ENCODE measurements at places on chromosomes 16 and 17.

GRCh38 chr17:74785981-74786360, 9.8 kb upstream of the NAT9 start:
- no peak for DNase-seq

DNA sequence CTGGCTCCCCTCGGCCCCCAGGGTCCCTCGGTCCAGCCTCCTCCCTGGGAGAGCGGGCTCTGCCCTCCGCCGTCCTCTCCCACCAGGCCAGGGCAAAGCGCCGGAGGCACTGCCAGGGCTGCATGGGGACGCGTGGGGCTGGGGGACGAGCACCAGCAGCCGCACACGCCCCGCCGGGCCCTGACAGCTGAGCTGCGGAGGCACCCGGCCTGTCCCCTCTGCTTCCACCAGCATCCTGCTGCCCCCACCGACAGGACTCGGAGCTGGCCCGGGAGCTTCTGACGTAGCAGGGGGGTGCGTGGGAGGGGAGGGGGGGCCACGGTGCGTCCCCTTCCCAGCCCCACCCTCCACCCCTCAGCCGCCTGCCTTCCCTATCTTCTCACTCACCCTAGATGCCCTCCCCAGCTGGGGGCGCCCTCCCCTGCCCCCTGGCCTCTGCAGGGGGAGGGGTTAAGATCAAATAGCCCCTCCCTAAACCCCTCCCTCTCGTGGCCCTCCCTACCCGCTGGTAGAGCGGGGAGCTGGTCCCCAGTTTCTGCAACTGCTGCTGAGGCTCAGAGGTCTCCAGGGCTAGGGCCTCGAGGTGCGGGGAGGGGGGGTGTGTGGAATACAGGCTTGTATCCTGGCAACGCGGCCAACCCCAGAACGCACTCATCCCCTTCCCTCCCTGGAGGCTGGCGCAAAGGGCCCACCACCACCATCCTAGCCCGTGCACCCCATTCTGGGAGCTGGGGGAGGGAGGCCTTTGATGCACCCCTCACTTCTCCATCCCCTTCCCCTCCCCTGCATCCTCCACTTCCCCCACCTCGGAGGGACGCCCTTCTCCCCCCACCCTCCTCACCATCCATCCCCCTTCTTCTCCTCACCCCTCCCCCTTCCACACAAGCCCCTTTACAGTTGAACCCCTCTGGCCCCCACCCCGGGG, 1.0 kb downstream of the SRCIN1 start:
- DNase-seq = peak; percentile 38

DNA sequence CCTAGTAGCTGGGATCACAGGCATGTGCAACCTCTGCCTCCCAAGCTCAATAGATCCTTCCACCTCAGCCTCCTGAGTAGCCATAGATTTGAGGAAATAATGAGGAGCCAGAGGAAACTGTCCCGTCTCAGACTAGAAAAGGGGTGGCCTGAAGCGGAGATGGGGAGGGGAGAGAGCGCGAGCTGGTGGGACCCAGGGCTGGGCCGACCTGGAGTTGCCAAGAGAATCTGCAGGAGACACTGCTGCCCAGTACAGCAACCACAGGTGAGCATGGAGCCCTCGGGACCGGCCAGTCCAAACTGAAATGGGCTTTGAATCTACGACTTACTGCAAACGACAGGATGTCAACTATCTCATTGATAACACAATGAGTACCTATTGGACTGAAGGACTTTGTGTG, 24.3 kb downstream of the CD300A start:
- DNase-seq = no peak

DNA sequence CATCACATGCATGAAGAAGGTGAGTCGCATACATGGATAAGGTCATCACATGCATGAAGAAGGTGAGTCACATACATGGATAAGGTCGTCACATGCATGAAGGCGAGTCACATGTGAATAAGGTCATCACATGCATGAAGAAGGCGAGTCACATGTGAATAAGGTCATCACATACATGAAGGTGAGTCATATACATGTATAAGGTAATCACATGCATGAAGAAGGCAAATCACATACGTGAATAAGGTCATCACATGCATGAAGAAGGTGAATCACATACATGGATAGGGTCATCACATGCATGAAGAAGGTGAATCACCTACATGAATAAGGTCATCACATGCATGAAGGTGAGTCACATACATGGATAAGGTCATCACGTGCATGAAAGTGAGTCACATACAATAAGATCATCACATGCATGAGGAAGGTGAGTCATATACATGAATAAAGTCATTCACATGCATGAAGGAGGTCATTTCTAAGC, 105.1 kb upstream of the SDK2 start:
- DNase-seq = peak; percentile 36

- peak; percentile 31 for DNase-seq
Observed at GRCh38 chr17:67223924-67224323, 21.1 kb downstream of the HELZ start.

GRCh38 chr17:81402530-81402941, 7.3 kb downstream of the BAHCC1 start:
- no peak for DNase-seq

DNA sequence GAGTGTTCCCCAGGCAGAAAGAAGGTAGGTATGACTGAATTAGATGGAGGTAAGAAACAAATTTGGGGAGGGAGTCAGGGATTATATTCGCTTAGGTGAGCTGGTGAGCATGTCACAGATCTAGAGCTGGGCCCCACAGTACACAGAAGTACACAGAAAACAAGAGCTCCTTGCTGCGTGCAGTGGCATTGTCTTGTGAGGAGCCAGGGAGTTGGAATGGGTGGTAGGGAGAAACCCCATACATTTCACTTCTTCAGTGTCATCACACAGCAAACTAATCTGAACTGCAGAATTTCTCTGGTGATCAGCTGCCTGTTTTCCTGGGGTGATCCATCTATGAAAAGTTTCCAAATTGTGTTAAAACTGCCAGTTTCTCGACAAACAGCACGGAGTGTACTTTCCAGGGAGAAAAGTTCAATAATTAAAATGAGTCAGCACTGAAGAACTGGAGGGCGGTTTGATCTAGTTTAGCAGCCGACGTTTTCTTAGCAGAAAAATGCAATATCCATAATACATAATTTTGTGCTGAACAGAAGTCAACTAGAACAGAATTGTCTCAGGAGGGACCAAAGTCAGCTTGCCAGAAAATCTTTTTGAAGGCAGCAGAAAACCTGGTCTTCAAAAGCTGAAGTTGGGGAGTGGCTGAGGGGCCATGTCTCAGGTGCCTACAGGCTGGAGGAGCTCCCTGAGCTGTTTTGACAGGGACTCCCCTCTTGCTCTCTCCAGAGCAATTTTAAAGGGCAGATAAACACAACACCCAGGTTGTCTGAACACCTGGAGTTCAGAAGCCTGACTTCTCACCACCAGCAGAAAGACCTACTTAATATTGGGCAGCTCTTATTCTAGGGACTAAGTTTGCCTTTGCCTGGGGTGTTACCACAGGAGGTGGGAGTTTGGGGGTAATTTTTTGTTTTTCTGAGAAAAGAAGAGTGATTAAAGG, 448.6 kb downstream of the CA10 start:
- DNase-seq = no peak

GRCh38 chr17:32241640-32242039, 24.0 kb upstream of the RHBDL3 start:
- DNase-seq = no peak

GRCh38 chr17:29158488-29159275, 21.5 kb downstream of the MYO18A start:
- DNase-seq = no peak

GRCh38 chr17:75588596-75589011, 1.0 kb downstream of the MYO15B start:
- no peak for DNase-seq

DNA sequence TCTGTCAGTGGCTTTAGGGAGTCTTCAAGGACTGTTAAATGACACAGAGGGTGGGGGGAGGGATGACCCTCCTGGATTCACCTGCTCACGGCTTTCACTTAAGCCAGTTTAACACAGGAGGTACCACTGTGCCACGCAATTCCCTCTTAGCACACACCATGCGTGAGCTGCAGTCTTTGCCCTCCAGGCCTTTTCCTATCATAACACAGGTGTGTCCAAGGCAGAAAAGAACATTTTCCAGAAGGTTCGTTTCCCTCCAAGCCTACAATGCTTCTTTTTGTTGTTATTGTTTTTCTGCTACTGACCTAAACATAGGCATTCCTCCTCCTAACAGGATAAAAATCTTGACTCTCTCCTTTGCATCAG, 1.1 kb downstream of the ZFHX3 start:
- DNase-seq = no peak

GRCh38 chr17:67532326-67532871, 155.3 kb downstream of the PITPNC1 start:
- no peak for DNase-seq

GRCh38 chr17:1591474-1592090, 29.0 kb upstream of the PITPNA start:
- no peak for DNase-seq

DNA sequence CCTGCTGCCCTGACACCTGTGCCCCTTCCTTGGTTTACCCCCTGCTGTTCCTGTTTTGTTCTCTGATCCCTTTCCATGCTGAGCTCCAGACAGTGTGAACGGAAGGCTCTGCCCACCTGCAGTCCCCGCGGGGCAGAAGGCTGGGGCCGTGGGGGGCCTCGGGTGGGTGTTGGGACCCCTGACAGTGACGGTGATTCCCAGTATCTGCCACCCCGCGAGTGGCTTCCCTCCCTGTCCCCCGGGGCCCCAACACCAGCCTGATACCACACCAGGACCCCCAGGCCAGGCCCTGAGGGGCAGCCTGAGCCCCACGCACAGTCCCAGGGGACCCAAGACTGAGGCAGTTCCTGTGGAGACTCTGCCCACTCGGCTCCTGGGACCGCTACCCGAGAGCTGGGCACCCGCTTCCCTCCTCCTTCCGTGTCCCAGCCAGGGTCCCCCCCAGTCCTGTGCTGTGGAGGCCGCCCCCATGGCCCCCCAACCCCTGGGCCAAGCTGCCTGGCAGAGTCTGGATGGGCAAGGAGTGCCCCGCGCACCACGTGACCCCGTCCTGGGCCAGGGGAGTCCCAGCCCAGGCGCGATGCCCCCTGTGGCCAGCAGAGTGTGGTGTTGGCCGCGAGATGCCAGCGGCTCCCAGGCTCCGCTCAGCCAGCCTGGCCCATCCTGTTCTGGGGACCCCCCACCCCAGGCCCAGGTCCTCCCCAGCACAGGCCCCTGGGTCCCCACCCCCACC, 10.0 kb upstream of the C1QTNF8 start:
- DNase-seq = peak; percentile 23

- DNase-seq = peak; percentile 46
Observed at GRCh38 chr17:6641247-6641863, 495 bp downstream of the TXNDC17 start.

DNA sequence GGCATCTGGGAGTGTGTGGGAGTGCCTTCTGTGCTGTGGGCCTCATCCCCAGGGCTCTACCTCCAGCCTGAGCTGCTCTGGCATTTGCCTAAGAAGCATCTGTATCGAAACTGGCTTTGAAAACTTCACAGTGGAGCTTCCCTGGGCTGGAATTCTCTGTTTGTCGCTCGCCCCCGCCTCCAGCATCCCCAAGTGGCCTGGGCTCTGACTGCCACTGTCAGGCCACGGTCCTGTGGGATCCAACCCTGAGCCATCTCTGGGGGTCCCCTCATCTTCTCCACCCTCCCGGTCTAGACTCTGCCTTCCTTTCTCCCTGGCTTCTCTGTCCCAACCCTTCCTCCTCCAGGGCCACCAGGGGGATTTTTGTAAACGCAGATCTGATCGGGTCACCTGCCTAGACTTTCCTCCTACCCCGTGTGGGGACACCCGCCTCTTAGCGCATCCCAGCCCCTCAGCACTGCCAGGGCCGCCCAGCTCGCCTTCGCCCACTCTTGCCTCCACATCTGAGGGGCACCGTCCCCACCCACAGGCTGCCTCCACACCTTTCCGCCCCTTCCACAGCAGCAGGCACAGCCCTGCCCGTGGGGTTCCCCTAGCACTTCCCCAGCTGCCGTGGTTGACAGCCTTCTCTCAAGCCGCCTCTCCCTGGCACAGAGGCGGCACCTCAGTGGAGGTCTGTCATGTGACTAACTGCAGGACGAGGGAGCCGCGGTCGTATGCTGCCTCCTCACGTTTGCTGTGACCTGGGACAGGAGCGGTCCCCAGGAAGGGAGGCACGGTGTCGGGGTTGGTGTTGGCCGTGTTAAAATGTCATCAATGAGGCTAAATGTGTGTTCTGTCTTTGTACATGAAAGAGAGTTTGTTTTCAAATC, 12.0 kb downstream of the TBC1D24 start:
- DNase-seq = peak; percentile 83

DNA sequence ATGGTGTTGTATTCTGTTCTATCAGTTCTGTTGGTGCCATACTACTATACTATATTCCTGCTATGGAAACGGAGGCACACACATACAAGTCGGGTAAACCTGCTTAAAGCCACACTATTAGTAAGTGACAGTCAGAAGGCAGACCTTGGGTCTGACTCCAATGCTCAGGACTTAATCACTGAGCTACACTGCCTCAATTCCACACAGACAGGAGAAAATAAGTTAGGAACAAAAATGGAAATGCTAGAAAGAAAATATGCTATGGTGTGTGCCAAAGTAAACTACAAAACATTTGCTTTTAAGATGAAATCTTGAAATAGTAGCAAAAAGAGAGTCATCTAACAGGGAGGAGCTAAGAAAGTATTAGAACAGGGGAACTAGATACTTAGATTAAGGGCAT, 48.1 kb downstream of the MYO1D start:
- no peak for DNase-seq

DNA sequence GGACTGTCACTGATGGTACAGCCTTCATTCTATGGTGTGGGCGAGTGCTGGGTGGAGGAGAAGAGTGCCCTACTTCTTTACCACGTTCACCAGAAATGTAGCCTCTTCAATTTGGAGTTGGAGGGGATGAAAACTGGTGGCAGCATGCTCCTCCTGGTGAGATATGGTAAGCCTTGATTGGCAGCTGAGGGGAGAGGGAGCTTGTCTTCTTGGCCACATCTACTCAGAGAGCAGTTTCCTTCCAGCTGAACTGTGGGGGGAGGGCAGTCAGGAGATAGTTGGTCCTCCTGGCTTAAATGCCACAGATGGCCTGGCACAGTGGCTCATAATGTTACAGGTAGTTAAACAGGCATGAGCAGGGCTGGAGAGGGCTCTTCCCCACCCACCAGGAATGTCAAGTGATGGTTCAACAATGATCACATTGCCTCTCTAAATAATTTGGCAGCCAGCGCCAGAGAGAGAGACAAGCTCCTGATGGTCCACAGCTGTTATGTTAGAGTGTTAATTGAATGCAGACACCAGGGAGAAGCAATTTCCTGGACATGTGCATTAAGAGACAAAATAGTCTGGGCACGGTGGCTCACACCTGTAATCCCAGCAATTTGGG, 9.0 kb upstream of the MAPK3 start:
- no peak for DNase-seq

DNA sequence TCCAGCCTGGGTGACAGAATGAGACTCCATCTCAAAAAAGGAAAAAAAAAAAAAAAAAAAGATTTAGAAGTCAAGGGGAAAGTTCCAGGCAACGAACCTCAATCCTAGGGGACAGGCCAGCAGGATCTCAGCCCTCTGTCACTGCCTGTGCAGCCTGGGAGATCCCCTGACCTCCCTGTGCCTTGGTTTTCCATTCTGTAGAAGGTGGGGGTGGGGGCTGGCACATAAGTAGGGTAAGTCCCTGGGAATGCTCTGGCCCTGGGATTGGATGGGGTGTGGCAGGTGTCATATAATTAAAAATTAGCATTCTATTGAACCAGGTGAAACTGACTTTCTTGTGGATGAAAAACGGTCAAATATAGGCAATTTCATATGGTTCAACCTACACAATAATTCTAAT, 90.5 kb downstream of the C16orf78 start:
- DNase-seq = no peak
